Naive thymus-derived CD8-positive, alpha-beta T cell (primary cell): ENCODE measurements at places on chromosomes 3 and 15. TPM values are rescaled to one million over a fixed set of nuclear protein-coding genes. Genes with fewer than 3 reads are reported as not detected.

GRCh38 chr3:11059799-11060115, 67.2 kb downstream of the SLC6A1 start:
- no peak for DNase-seq

- peak; percentile 15 for DNase-seq
These were observed 172.6 kb downstream of the FMN1 start for GRCh38 chr15:33021806-33022389.

The CHRNA3 gene
- polyA plus RNA-seq, result not detected

The STAC gene
- polyA plus RNA-seq, result not detected

The MINAR1 gene
- polyA plus RNA-seq, result 0.14 TPM

The GOLGA6A gene
- polyA plus RNA-seq, result not detected
